Osteocyte (in vitro differentiated cells): ENCODE measurements at places on chromosomes 4 and X.

GRCh38 chr4:41957634-41958033 is 22.4 kb downstream of the TMEM33 start:
- no peak for DNase-seq

- DNase-seq: no peak
These were observed 24.7 kb upstream of the GPR101 start for GRCh38 chrX:137058339-137059127.

- DNase-seq: no peak
These were observed 63.7 kb upstream of the WDFY3 start for GRCh38 chr4:85030156-85030555.

GRCh38 chrX:49040376-49040955 is 2.7 kb downstream of the TFE3 start:
- DNase-seq: no peak

- DNase-seq: no peak
These were observed 258.1 kb upstream of the GK2 start for GRCh38 chr4:79666112-79666511.

DNA sequence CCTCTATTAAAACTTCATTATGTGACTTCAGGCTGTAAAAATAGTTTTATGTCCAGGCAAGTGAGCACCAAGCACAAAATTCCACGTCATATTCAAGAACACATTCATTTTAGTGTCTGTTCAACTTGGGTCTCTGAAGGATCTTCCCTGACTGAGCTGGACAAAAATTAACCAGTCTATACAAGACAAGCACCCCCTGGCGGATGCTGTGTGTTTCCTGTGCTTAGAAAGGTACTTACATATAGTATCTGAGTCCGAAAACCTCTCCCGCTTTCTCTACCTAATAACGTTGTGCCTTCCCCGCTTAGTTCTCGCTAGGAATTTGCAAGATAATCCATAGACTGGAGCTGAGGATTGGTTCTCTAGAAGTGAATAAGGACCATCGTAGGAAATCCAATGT is 2214.5 kb upstream of the TENM3 start:
- DNase-seq: no peak

DNA sequence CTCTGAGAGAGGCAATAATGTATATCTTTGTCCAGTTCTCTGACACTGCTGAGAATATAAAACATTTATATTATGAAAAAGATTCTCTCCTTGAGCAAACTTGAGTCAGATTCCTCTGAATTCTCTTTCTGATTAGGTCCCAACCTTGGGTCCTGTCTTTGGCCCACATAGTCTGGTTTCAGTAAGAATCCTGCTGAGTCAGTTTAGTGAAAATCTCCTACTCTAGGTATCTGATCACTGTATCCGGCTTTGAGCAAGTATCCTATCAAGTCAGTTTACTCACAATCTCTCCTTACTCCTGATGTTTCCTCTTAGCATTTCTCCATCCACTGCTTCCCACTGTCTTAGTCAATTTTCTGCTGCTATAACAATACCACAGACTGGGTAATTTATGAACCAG is 253.9 kb downstream of the OPHN1 start:
- DNase-seq: no peak

- no peak for DNase-seq
These were observed 229.9 kb upstream of the UGT8 start for GRCh38 chr4:114368751-114369150.

- DNase-seq: no peak
These were observed 203.2 kb upstream of the PSAPL1 start for GRCh38 chr4:7637971-7638370.

- DNase-seq: no peak
These were observed 8.6 kb upstream of the RAB28 start for GRCh38 chr4:13492747-13493146.

- DNase-seq: no peak
These were observed 23.3 kb downstream of the HOPX start for GRCh38 chr4:56657818-56658217.

DNA sequence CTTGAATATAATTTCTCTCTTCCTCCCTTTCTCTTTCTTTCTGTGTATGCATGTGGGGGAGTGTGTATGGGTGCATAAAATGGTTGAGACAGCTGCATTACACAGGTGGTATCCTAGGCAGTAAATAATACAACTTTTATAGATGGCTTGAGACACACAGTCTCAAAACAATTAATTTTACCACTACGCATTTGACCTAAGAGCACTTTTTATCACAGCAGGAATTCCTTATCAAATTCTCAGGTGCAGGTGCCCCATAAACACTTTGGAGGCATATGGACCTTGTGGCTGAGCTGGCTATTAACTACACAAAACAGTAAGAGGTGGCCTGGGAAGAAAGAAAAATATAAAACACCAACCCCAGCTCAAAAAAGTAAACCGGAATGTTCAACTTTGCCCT is 91.3 kb downstream of the RASGEF1B start:
- no peak for DNase-seq

- no peak for DNase-seq
These were observed 36.5 kb downstream of the EFNB1 start for GRCh38 chrX:68865300-68865699.

DNA sequence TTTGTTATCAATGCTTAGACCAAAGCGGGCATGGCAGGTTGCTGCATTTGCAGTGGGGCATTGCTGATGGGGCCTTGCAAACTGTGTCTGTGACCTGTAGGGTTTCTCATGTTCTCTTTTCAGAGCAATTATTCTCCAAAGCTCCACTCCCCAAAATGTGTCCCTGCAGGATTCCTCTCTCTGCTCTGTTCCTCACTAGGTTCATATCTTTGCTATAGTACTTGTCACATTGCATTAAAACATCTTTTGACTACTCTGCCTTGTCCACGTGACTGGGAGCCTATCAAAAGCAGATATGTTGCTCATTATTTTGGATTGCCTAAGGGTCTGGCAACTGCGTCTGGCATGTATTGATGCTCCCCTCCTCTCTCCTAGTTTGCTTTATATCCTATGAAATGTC is 177.7 kb upstream of the MID1 start:
- no peak for DNase-seq
